ENCODE measurements at places on chromosomes 4 and X.

DNA sequence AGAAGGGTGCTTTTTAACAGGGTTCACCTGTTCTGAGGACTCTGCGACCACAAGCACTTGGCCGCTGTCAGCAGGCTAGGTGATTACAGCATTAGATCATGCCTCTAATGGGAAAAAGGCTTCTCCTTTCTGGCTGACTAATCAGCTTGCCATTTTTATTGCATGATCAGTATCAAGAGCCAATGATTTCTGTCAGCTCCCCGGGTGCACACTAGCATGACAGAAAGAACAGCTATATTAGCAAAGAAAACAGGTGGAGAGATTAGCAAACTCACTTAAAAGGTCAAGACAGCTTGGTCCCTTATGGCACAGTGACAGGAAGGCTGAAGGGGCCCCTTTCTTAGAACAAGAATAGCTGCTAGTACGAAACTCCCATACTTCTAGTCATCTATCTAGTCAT, 170.0 kb downstream of the SMIM20 start:
- peak; percentile 37 for DNase-seq

DNA sequence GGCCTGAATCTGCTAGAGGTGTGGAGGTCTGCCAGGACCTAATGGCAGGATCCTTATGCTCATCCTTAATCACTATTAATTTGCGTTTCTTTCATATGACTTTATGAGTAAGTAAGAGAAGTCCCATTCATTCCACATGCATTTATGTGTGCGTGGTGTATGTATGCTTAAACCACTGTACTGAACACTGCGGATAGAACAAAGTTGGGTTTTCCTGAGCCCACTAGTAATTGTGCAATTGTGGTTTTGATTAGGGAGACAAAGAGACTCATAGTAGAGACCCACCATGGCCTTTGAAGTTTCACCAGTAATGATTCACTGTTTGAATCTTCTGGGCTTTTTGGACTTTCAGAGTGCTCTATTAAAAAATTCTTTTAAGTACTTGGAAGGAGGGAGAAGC, 498.5 kb upstream of the DIPK2B start:
- DNase-seq: no peak

GRCh38 chr4:131534944-131535645, 1614.0 kb upstream of the PCDH10 start:
- no peak for DNase-seq

DNA sequence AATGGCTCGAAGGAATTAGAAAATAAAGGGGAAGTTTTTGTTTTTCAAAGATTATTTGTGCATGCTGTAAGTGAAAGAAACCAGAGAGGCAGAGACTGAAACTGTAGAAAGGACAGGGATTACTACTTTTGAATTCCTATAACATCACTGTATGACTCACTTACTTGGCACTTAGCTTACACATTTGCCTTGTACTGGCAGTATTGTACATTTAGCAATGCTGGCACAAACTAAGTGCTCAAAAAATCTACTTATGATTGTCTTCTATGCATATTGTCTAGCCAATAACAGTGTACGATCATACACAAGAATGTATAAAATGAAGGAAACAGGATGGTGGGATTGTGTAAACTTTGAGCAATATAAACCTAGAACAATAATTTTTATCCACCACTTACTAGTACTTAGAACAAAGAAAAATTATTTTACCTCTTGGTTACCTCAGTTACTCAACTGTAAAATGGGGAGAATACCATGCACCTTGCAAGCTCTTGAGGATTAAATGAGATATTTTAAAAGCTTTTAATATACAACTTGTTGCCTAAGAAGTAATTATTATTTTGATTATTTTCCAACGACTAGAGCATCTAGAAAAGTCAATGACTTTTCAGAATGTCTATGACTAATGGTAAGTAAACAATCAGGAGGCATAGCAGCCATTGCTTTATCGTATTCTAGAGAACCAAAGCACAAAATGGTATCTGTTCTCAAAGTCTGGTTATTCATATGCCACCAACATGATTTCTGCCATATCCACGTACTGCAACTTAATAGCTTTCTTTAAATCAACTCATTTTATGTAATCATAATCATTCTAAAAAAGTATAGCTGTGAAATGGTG, 4.7 kb downstream of the FAM120C start:
- no peak for DNase-seq

DNA sequence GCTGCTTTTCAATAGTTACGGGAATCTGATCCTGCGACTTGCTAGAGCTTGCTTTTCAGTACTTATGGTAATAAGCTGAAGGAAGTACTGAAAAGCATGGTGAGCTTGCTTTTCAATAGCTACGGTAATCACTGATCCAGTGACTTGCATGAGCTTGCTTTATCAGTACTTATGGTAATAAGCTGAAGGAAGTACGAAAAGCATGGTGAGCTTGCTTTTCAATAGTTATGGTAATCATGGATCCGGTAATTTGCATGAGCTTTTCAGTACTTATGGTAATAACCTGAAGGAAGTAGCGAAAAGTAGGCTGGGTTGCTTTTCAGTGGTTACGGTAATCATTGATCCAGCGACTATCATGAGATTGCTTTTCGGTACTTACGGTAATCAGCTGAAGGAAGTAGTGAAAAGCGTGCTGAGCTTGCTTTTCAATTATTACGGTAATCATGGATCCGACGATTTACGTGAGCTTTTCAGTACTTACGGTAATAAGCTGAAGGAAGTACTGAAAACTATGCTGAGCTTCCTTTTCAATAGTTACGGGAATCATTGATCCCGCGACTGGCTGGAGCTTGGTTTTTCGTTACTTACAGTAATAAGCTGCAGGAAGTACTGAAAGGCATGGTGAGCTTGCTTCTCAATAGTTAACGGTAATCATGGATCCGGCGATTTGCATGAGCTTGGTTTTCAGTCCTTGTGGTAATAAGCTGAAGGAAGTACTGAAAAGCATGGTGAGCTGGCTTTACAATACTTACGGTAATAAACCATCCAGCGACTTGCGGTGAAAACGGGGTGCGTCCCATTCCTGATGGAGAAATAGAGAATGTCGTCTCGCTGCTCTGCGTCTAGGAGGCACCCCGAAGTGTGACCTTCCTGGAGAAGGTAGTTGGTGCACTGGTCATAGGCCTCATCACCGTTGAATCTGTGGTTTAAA, 6.5 kb downstream of the CRLF2 start:
- DNase-seq: peak; percentile 7

- DNase-seq: no peak
These were observed 81.5 kb upstream of the SMIM10 start for GRCh38 chrX:134909261-134909660.

GRCh38 chr4:38703635-38704034, 39.6 kb downstream of the KLF3 start:
- DNase-seq: no peak

GRCh38 chrX:153845842-153846241, 15.5 kb upstream of the PDZD4 start:
- no peak for DNase-seq
